NCI-H187 (cell line): ENCODE measurements at places on chromosomes 7 and 10.

DNA sequence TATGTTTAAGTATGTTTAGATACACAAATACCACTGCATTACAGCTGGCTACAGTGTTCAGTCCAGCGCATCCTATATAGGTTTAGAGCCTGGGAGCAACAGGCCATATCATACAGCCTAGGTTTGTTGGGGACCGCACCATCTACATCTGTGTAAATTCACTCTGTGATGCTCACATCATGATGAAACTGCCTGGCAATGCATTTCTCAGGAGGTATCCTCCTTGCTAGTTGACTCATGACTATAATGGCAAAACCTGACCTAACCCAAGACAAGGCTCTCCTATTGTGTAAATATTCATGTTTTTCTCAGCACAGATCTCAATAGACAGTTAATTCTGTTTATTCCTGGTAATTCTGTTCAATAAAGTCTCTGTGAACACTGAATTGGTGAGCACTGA, 240.7 kb upstream of the PFKP start:
- no peak for DNase-seq

DNA sequence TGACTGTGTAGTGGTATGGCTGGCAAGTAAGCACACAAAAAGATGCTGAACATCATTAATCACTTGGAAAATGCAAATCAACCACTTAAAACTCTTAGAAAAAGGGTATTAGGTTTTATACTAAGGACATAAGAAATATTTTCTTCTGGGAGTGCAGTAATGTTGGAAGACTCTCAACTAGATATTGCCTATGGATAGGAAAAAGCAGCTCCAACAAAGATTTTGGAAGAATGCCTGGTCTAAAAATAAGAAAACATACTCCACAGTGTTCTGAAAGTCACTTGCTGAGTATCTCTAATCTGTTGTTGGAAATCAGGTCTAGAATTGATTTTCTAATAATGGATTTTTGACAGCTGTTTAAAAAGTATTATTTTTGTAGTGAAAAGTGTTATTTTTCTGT, 50.8 kb upstream of the PHYHIPL start:
- DNase-seq: no peak

DNA sequence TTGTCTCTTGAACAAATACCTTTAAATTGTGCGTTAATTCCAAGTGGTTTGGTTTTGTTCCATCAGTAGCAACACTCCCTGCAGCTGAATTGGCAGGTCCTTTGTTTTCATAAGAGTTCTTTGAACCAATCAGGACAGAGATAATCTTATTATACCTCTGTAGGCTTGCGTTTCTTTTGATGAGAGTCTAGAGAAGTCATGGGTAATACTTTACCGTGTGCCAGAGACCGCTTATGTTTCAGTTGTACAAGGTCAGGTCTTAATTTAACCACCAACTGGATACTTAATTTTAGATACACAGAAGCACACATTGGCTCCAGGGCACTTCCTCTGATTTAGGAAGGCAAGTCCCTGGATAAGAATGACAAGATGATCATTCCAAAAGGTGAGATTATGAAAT, at the start of gene ASB15:
Gene ASB15, plus strand, starts transcription at position 292 of the 400 bp plus-strand sequence. CDS start 12,682 bp downstream, outside the sequence.
- no peak for DNase-seq

GRCh38 chr10:17984056-17984455, 32.3 kb downstream of the SLC39A12 start:
- DNase-seq: no peak

GRCh38 chr10:14459665-14460064, 128.9 kb upstream of the FRMD4A start:
- no peak for DNase-seq

GRCh38 chr7:100176096-100177044, 811 bp downstream of the GPC2 start:
- no peak for DNase-seq

GRCh38 chr10:13659887-13660550, 73.3 kb downstream of the PRPF18 start:
- DNase-seq: no peak

DNA sequence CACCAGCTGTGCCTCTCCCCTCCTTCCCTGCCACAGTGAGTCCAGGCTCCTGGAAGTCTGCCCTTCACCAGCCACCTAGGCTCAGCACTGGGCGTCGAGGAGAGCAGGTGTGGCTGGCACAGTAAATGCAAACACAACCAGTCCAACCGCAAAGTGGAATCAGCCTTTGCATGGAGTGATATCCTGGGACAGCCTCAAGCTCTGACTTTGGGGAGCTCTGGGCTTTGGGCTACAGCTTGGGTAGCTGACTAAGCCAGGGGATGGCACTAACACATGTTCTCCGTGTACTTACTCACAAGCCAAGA, 312.4 kb downstream of the KCNMA1 start:
- peak; percentile 28 for DNase-seq

- DNase-seq: no peak
These were observed 374.3 kb downstream of the RPS24 start for GRCh38 chr10:78407966-78408365.
